Stimulated activated CD8-positive, alpha-beta memory T cell treated with anti-CD3 and anti-CD28 coated beads, Interleukin-15, amount 100 ng/mL, for 1 hour (primary cell): ENCODE measurements at places on chromosomes 16 and 17.

DNA sequence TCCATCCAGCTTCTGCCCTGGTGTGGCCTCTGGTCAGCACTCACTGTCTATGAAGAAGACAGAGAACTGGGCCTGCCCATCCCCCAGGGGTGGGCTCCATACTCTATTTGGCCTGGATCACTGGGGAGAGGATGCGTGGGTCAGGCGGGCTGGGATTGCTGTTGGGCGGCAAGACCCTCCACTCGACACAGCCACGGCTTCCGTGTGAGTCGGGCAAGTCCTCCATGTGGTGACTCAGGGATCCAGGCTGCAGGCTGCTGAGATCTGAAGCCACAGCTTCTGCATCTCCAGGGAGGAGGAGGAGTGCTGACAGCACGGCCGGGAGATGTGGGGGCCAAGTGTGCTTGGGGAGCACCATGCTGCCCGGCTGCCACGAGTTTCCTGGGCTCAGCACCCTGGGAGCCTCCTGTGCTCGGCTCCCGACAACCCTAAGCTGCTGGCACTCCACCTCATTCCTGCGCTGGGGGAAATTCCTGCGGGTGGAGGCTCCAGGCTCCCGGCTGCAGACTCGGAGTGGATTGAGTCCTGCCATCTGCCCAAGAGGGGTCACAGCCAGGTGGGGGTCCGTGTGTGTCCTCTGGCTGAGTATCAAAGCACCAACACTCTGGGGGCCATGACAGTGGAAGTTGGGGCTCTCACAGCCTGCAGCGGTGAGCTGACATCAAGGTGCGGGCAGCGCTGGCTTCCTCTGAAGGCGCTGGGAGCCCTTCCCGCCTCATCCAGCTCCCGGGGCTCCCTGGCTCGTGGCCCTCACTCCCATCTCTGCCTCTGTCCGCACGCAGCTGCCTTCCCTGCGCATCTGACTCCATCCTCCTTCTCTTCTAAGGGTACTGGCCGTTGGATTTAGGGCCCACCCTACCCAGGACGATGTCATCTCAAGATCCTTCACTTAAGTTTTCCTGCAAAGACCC lies 24.4 kb upstream of the CBFA2T3 start:
- no peak for DNase-seq

DNA sequence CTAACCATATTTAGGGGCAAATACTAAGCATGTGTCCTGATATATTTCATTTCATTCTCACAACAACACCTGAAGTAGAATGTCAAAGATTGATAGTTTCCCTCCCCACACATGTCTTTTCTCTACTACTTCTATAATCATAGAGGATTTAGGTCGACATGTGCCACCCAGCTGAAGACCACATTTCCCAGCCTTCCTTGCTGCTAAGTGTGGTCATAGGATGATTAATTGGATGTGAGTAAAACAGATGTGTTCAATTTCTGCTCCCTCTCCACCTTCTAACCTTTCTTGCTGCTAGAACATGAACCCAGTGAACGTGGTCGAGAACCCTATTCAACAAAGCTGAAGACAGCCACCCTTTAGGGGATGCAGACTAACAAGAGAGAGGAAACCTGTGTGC lies 18.8 kb upstream of the HLF start:
- no peak for DNase-seq

- DNase-seq, result no peak
Measured at GRCh38 chr17:64778240-64779097, 116.4 kb upstream of the SMURF2 start.

DNA sequence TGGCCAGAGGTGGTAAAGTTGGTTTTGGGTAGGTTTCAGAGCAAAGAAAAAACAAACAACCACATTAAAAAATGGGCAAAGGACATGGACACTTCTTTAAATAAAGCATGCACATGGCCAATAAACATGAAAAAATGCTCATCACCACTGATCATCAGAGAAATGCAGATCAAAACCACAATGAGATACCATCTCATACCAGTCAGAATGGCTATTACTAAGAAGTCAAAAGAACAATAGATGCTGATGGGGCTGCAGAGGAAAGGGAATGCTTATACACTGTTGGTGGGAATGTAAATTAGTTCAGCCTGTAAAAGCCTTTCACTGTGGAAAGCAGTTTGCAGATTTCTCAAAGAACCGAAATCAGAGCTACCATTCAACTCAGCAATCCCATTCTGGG lies 598.4 kb upstream of the SOX9 start:
- DNase-seq, result no peak

- DNase-seq, result no peak
Measured at GRCh38 chr16:57003439-57004386, 14.4 kb downstream of the NLRC5 start.

DNA sequence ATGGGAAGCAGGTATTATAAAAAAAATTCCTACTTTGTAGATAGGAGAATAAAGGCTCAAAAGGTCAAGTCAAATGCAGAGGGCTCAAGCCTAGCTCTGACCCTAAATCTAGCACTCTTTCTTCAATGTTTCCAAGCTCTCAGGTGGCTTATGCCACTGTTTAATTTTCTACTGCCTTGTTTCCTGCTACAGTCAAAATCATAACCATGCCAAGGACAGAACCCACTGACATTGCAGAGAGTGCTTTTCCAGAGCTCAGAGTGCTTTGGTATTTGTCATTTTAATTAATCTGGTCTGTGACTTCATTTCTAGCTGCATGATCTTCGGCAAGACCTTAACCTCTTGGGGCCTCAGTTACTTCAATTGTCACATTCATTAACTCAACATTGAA lies 344.7 kb downstream of the CA10 start:
- no peak for DNase-seq

GRCh38 chr17:51128076-51128475 lies 7.4 kb upstream of the SPAG9 start:
- DNase-seq, result no peak

DNA sequence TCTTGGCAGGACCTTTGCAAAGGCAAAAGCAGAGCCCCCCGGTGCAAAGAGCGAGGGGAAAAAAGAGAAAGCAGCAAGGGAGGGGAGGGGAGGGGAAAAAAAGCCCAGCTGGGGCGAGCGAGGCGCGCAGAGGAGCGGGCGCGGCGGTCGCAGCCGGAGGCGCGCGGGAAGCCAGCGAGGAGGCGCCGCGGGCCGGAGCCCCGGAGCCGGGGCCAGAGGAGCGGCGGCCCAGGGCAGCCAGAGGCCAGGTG lies 129 bp downstream of the IRX5 start:
- no peak for DNase-seq

- DNase-seq, result no peak
Measured at GRCh38 chr16:2029350-2029749, 2.6 kb downstream of the NHERF2 start.

DNA sequence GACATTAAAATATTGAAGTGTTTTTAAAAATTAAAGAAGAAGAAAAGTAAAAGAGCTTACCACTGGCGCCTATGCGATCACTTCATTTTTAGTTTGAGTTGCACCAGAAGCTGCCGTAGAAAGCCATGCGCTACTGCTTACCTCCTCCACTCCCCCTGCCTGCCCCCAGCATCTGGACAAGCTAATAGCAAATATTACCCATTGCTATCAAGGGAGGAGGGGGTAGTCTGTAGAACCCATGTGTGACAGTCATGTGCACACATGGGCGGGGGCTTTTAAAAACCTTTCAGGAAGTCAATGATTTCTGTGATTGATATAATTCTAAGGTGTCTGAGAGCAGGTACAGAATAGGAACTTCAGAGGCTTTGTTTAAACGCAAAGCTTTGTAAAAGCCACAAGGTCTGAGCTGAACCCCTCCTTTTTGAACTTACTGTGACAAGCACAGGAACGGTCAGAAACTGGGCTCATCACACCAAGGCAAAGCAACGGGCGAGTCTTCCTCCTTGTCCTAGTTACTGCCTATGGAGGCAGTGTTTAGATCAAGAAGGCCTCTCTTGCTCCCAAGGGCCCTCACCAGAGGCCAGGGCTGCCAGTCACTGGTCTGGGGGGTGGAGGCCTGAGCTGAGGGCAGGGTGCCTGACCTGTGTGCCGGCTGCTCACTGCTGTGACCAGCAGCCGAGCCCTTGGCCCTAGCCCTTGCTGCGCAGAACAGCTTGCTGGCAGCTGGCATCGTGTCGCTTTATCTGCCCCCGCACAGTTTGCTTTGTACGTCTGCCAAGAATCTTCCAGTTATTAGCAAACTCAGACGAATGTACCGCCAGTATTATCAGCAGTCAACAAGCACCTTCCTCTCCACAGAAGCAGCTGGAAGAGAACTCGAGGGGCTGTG lies 15.0 kb downstream of the GINS2 start:
- no peak for DNase-seq

DNA sequence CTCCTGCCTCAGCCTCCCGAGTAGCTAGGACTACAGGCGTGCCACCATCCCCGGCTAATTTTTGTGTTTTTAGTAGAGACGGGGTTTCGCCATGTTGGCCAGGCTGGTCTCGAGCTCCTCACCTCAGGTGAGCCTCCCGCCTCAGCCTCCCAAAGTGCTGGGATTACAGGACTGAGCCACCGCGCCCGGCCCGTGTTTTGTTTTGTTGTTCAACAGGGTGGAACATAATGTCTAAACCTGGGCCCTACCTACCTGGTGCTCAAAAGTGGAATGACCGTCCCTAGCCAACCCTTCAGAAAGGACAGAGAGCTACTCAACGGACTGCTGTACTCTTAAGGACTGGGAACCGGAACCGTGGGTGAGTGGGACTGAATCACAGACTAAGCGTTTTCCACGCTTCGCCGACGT lies 772 bp upstream of the KIF22 start:
- DNase-seq, result no peak

- DNase-seq, result peak; percentile 67
Measured at GRCh38 chr16:11667824-11668622, at the start of gene SNN. Gene SNN (plus strand): TSS chr16:11668455. CDS start chr16:11676060, 7,605 bp downstream.

DNA sequence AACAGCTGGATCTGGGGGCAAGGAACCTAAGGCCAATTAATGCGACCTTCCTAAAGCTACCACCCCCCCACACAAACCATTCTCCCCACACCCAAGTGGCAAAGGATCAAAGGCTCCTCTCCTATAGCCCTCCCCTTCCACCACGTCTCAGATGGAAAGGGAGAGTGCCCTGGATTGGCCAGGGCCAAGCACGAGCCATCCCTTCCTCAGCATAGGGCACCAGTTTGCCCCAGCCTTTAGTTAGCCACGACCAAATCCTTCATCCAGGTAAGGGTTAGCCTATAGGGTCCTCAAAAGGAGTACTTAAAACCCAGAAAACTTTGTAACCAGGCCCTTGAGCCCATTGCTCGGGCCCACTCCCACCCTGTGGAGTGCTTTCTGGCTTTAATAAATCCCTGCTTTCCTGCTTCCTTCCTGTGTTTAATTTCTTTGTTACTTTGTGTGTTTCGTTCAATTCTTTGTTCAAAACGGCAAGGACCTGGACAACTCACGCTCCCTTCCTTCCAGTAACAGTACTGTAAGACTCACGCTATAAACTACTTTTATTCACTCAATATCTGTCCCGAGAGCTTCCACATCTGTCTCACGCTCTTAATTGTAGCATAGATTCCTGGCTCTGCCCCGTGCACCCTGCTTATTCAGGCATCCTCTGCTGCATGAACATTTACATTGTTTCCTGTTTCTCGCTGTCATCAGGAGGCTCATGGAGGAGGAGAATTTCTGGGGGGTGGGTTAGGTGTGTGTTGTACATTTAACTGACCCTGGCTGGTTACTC lies 62.3 kb downstream of the TNFRSF13B start:
- no peak for DNase-seq
